Activated CD8-positive, alpha-beta memory T cell treated with anti-CD3 and anti-CD28 coated beads for 4 hours (primary cell): ENCODE measurements at places on chromosomes 2 and 18.

DNA sequence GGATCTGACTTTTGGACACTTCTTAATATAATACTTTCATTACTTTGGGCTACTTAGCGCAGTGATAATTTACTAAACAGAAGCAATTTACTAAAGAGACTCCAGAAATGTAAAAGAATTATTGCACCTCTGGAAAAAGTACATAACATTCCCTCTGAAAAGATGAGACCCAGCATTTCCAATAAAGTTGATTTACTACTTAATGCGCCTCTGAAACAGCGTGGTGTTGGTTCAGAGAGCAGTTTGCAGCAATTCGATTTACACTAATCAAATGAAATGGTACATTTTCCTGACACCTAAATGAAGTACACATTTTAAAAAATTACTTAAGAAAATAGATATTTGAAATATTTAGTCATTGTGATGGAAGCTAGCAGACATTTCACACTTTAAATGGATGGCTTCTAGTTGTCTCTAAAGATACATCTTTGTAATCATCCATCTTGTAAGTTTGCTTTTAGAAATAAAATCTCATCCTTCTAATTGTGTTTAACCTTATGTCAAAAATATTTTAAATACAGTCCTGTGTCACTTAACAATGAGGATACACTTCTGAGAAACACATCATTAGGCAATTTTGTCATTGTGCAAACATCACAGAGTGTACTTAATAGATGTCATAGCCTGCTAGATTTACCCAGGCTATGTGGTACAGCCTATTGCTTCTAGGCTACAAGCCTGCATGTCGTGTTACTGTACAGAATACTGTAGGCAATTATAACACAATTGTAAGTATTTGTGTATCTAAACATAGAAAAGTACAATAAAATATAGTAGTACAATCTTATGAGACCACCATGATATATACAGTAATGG is 284.6 kb upstream of the UBE2E3 start:
- DNase-seq = no peak

DNA sequence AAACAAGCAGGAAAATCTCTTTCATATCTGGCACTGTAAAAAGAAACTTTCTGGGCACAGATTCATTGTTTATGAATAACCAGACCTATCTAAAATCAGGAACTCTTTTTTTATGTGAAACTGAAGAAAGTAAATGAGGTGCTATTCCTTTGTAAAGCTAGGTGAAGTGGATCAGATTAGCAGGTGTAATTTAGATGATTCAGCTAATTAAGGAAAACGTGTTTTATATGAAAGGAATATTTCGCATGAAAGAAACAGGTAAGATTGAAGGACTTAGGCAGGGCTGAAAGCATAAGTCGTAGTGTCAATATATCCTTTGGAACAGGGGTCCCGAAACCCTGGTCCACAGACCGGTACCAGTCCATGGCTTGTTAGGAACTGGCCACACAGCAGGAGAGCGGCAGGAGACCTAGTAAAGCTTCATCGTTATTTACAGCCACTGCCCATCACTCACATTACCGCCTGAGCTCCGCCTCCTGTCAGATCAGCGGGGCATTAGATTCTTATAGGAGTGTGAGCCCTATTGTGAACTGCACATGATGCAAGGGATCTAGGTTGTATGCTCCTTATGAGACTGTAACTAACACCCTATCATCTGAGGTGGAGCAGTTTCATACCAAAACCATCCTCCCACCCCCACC is 20.3 kb upstream of the XIRP2 start:
- DNase-seq = no peak

DNA sequence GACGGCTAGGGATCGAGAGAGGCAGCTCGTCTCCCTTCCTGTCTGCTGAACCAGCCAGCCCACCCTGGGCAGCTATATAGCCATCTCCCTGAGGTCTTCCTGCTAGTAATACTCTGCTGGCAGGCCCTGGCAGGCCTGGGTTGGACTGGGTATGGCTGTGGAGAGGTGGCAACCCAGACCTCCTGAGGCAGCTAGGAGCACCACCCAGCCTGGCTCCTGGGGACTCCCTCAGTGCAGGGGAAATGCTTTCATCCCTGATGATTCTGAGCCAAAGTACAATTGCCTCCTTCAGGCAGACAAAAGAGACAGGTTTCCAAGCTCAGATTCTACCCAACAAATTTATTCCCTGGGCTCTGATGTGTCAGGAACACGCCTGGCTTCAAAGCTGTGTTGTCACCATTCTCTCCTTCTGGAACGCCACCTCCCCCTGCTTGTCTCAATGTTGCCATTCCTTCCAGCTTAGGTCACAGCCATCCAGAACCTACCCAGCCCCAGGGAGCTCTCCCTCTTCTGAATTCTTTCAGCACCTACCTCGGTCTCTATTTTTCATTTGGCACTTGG is 4.7 kb upstream of the DNAJB2 start:
- no peak for DNase-seq

- DNase-seq = no peak
Measured at GRCh38 chr18:69874058-69874457, 73.6 kb downstream of the CD226 start.

GRCh38 chr2:156434461-156435291 is 1.5 kb upstream of the GPD2 start:
- DNase-seq = no peak

DNA sequence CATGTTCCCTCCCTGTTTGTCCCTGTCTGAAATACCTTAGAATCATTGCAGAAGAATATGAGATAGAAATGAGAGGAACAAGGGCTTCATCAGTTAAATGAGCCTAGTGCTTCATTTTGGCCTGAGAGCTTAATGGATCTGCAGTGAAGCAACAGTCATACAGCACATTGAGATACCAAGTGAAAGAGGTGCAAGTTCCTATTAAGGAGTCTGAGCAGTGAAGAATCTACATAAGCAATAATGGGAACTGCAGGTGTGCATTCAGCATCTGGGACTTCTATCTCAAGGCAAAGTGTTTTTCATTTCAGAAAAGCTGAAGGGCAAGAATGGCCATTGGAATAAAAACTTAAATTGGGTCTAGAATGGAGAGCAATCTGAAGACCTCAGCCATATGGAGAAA is 323.2 kb upstream of the SLC39A10 start:
- no peak for DNase-seq

DNA sequence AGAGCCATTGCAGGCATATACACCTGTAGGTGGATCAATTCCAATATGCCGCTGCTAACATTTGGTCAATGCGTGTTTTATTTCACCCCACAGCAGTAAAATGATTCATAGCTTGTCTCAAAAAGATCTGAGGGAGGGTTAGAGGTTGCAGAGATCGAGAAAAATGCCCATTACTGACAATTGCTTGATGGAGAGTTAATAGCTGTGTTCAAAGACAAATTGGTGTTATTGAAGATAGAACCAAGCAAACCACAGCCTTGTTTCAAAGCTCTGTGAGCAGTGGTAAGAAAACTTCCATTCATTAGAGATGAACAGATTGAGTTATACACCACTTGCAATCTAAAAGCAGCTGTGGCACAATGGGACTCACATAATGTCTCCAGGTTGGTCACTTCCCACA is 95.4 kb downstream of the KCNE4 start:
- no peak for DNase-seq

- DNase-seq = no peak
Measured at GRCh38 chr2:114862243-114862642, 419.8 kb downstream of the DPP10 start.

DNA sequence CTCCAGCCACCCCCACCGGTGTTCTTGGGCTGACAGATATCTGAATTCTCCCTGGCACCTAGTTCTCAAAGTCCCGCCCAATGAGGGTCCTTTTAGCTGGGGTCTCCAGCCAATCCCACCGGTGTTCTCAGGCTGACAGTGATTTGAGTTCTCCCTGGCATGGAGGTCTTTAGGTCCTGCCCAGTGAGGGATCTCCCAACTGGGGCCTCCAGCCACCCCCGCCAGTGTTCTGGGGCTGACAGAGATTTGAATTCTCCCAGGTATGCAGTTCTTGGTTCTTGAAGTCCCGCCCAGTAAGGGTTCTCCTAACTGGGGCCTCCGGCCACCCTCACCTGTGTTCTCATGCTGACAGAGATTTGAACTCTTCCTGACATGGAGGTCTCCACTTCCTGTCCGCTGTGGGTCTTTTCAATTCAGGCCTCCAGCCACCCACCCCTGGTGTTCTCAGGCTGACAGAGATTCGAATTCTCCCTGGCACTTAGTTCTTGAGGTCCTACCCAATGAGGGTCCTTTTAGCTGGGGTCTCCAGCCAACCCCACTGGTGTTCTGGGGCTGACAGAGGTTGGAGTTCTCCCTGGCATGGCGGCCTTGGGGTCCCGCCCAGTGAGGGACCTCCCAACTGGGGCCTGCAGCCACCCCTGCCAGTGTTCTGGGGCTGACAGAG is 154.6 kb downstream of the ANKRD36 start:
- DNase-seq = no peak

GRCh38 chr2:67625690-67626475 is 228.8 kb downstream of the ETAA1 start:
- no peak for DNase-seq

DNA sequence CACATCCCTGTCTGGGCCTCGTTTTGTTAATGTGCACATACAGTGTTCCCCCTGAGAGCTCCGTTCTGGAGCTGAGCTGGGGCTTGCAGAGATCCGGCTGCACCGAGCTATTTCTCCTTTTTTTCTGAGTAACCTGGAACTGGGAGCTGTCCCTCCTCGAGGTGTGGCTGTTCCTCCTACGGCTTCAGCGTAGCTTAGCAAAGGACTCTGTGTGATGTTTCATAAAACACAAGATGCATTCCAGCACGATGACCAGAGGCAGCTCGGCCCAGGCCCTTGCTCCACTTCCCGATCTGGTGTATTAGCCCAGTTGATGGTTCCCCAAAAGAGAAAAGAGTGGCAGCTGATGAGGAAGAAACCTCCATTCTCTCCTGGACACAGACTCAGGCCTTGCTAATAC is 103.0 kb downstream of the FAM210A start:
- DNase-seq = no peak

DNA sequence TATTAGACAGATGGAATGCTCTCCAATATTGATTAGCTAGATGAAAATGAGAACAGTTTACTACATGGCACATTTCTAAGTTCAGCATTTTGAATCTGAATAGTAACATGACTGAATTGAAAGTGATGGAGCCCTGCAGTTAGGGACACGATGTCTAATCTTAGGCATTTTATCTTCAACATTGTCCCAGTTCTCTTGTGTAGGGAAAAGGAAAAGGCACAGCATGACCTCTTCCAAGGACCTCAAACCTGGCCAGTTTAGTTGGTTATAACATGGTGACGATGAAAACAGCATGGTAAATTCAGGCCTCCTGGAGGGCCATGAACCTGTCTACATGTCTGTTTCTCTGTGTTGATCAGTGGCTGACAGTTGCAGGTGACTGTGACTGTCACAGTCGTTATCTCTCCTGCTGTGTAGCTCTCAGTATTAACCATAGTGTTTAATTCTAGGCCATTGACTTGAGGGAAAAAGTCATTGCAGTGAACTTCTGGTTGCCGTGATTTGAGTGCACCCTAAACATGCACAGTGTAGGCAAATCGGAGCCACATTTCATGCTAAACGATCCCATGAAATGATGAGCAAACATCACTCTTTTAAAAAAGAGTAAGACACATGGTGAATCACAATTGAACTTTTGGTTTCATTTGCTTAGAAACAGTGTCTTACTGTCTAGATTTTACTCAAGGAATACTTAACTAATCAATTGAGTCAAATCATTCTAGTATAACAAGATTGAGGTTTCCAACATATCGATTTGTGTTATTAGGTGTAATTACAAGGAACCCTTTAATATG is 129.7 kb downstream of the PHLPP1 start:
- DNase-seq = no peak

GRCh38 chr2:133377021-133377481 is 191.2 kb downstream of the NCKAP5 start:
- DNase-seq = no peak

DNA sequence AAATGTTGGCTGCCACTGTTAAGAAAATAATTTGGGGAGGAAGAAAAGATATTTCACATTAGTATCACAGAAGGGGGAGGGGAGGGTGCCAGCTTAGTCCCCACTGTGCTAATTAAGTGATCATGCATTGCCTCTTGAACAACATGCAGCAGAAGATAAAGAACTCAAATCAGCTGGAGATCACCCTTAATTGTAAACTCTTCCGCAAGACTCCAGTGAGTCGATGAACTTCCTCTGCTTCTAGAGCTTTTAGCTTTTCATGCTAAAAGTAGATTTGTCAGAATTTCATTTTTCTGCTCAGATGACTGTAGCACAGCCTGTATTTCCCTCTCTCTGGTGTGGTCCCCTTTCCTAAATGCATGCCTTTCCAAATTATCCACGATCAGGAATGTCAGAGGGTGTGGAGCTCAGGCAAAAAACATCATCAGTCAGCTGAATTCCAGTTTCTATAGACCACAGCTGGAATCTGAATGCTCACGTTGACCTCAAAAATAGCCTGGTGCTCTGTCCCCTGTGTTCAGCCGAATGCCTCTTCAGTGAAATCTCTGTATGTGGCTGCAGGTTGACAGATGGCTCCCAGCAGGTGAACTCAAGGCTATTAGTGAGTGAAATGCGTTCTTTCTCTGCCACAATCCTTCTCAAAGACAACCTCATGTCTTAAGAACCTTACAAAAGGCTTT is 156.8 kb upstream of the UNC80 start:
- no peak for DNase-seq

GRCh38 chr2:20023688-20024087 is 11.2 kb upstream of the MATN3 start:
- DNase-seq = no peak

GRCh38 chr18:28792404-28793086 is 615.6 kb upstream of the CDH2 start:
- DNase-seq = no peak

- no peak for DNase-seq
Measured at GRCh38 chr2:128364441-128364911, 45.8 kb upstream of the HS6ST1 start.

DNA sequence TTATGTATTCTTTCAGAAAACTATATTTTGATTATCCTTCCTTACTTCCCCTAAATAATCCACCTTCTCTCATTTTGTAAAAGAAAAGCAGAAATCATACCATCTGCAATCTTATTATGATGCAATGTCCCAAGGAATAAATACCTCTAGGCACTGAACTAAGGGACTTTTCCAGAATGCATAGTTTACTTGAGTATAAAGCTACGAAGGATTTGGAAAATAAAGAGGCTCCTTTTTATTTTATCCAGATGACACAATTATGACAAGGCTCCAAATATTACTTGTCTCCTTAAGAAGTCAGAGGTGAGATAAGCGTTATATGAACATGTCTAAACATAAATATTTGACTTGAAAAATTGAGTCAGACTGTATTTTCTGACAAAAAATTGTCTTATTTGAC is 72.1 kb downstream of the COL3A1 start:
- DNase-seq = no peak

DNA sequence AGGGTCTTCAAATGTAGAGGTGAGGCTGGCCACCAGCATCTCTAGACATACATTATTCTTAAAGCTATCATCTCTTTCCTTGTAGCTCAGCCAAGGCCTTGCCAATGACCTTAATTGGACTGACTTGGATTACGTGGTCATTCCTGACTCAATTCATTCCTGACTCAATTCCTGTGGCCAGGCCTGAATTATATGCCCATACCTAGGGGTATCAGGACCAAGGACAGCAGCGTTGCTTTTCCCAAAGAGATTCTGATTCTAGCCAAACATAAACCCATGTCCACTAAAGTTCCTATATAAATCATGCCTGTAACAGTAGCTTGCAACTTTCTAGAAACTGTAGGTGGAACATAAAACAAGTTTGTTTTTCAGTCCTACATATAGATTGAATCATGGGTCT is 231.7 kb downstream of the ARL6IP6 start:
- DNase-seq = no peak

GRCh38 chr2:28588292-28588670 is 92.4 kb downstream of the PLB1 start:
- DNase-seq = no peak

- DNase-seq = no peak
Measured at GRCh38 chr2:65724336-65724735, 291.9 kb upstream of the SPRED2 start.
